ENCODE measurements at places on chromosomes 2 and 18.

DNA sequence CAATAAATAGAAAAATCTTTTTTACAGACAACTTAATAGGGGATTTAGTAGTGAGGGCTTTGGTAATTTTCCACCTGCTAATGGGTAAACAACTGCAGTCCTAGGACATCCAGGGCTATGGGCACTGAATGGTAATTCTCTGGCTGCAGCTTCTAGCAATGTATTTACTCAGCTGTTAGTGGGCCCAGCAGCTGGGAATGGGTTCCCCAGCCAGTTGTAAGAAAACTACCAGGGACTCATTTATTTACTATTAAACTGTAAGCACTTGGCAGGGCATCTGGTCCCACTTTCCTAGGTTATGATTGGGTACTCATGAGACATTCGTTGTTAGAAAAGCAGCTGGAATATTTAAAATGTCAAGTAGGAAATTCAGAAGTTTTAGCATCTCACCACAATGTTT lies 363.8 kb upstream of the TRIB2 start:
- DNase-seq = no peak

GRCh38 chr2:191280290-191280689 lies 35.1 kb downstream of the MYO1B start:
- no peak for DNase-seq

GRCh38 chr18:69778680-69779079 lies 169.0 kb downstream of the CD226 start:
- no peak for DNase-seq

DNA sequence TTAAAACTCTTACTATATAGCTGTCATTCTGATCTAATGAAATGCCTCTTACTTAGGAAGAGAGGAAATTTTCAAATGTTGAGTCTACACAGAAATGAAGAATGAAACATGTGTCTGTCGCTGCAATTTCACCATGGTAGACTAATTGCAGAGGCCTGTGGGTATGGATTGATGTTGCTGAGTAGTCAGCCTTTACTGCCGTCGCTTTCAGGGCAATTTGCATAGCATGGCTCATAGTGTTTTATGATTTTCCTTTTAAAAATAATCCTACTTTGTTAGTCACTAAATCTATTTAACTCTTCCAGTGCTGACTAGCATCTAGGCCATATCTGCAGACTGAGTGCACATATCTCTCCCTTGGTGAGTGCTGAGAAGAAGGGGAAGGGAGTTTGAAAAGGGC lies 819.2 kb downstream of the SATB2 start:
- DNase-seq = no peak

DNA sequence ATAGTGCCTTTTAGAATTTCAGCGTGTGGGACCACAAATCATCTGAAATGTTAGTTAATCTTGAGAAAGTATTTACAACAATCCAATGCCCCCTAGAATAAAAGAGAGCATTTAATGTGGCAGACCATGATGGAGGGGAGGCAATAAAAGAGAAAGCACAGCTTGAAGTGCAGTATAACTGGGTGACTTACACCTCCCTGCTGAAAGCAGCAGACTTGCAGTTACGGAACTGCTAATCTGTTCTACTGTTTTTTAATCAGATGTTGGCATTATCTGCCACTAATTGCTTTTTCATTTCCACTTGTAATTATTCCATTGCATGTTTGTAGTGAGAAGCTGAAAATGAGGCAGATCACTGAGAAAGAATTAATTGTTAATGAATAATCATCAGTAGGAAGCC lies 130.5 kb upstream of the ITGA4 start:
- DNase-seq = no peak

DNA sequence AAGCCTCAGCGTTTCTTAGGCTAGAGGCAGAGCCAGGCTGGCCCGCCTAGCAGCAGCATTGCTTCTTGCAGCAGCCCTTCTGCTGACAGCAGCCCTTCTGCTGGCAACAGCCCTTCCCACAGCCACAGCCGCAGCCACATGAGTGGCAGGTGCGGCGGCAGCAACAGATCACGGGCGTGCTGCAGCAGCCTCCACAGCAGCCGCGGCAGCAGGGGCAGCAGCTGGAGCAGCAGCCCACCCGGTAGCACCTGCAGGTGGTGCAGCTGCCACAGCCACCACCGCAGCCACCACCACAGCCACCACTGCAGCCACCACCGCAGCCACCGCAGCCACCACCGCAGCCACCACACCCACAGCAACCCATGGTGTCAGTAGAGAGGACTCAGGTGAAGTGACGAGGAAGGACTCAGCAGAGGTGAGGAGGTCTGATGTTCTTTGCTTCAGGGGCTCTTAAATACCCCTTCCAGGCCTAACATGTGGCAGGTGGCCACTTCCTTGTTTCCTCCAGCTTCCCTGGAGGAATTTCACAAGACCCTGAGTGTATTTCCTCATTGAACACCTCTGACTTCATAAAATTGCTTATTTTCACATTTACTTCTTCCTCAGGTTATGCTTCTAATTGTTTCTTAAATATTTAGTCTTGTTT lies at the start of gene SCYGR6:
TSS of gene SCYGR6 (minus strand) at position 364 of the 646 bp plus-strand sequence. CDS start at position 364, 0 bp downstream.
- no peak for DNase-seq

- no peak for DNase-seq
These were observed 5.7 kb downstream of the PSME4 start for GRCh38 chr2:53964987-53965687.

GRCh38 chr2:178273787-178274360 lies 79.6 kb downstream of the OSBPL6 start:
- DNase-seq = no peak

DNA sequence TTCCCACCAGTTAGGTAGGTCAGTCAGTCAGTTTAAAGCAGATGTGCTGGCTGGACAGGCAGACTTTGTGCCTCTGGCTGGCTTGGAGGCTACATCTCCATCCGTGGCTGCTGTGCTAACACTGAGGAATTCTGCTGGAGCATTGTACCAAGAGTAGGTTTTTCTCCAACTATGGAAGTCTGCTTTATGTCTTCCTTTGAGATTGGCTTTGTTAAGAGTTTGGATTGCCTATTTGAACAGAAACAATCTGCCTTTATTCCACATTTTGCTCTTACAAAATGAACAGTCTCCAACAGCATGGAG lies 46.7 kb downstream of the WDR75 start:
- no peak for DNase-seq

DNA sequence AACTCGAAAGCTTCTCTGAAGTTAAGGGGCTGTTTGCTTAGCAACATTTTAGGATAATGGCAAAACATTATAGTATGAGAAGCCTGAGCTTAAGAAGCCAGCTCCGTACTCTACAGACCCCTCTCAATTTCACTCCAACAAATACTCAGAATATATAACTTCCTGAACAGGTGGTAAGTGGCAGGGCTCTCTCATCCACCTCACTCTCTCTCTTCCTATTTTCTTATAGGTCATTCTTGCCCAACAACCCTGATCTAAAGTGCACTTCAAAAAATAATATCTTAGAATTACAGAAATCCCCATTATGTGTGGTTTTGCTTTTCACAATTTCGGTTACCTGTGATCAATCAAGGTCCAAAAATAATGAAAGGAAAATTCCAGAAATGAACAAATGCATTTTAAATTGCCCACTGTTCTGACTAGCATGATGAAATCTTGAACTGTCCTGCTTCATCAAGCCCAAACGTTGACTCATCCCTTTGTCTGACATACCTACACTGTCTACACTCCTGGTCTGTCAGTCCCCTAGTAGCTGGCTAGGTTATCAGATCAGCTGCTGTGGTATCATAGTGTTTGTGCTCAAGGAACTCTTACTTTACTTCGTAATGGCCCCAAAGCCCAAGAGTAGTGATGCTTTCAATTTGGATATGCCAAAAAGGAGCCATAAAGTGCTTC lies 122.8 kb upstream of the COL5A2 start:
- DNase-seq = no peak

DNA sequence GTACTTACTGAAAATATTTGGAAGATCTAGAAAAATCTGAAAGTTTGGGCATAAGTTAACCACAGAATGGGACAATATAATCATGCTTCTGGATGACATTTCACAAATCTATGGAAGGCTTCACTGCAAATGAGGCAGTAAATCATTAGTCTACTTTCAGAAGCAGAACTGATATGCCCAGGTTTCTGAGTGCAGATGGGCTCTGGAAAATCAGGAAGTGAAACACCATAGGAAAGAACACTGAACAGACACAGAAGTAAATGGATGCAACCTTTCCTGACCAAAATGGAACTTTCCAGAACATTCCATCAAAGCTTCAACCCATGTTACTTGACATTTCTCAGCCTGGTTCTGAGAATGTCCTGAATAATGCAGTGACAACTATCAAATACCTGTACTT lies 55.1 kb downstream of the KCNG3 start:
- DNase-seq = no peak

DNA sequence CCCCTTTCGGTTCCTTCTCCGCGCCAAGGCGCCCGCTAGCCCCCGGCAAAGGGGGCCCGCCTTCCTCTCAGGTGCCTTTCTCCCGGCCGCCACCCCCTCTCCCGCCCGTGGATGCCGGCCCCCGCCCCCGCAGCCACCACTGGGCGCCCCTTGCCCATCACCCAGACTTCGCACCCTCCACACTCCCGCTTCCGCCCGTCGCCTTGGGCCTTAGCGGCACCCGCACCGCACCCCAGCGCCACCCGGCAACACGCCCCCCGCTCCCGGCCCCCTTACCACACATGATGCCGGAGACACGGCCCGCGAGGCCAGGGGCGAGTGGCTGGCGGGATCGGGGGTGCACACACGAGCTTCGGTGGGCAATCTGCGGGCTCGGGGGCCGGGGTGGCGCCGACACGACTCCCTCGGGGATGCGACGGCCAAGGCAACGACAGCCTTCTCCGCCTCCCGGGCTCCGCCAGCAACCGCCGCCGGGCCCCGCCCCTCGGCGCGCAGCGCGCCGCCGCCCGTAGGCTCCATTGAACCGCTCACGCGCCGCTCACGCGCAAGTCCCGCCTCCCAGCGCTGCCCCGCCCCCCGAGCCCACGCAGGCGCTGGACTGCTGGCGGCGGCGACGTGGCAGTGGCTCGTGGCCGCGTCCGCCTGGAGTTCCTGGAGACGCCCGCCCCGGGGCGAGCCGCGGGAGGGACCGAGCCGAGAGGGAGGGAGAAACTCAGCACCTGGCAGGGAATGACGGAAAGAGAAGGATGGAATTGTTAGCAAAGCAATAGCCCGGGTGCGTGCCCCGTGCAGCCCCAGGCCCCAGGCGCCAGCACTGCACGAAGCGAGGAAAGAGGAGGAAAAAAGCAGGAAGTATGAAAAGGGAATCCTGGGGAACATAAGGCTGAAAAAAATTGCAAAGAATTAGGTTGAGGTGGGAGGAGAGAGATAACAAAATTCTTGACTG lies at the start of gene GFPT1:
TSS of gene GFPT1 (minus strand) at position 439 of the 946 bp plus-strand sequence. CDS start at position 283, 156 bp downstream.
- DNase-seq = peak; percentile 90

DNA sequence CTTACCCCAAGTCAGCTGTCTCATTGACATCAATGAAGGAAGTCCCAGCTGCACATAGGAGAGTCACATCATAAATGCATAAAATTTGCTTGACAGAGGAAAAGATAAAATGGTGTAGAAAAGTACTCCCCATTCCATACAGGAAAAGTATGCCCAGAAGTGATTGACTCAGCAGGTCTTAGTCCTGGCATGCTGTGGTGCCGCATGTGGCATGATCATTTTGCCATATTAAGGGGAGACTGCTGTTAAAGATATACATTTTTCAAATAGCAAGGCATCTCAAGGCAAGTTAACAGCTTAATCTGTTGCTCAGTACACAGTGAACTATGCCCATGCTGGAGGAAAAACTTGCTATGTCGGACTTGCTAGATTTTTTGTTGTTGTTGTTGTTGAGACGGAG lies 8.1 kb downstream of the COPS7B start:
- no peak for DNase-seq

GRCh38 chr2:173126819-173127218 lies 51.2 kb downstream of the MAP3K20 start:
- no peak for DNase-seq

GRCh38 chr2:169160926-169161481 lies 91.6 kb downstream of the DHRS9 start:
- DNase-seq = no peak

GRCh38 chr2:39275016-39275415 lies 31.2 kb upstream of the CDKL4 start:
- no peak for DNase-seq

DNA sequence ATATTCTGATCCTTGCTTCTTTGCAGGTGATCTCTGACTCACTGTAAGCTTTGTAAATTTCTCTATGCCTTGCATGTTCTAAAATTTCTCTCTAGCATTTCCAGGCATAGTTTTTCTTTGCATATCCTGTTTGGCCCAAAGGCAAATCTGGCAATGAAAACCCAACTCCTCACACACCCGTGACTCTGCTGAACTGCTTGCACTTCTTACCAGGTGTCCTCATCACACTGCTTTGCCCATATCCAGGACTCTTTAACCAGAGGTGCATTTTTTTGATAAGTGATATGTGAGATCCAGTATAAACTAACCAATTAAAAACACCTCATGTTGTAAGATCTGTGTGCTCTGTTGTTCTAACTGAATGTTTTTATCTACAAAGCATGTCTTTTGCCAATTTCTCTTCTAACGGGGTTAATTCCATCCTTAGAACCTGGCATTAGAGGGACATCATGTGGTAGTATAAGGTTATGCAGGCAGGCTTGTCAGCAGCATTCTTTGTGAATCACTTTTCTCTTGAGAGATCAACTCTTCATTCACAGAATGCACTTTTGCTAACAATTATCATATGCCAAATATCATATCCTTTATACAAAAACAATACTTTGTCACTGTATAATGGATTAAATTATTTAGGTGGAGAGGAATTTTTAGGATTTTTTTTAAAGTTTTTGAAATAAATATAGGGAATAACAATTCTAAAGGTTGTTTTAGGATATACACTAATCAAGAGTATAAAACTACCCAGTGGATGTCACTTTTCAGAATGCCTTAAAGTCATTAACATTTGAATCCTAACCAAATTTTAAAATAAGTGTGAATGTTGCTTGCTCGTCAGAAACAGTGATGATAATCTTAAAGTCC lies 20.8 kb upstream of the TMX3 start:
- peak; percentile 52 for DNase-seq

DNA sequence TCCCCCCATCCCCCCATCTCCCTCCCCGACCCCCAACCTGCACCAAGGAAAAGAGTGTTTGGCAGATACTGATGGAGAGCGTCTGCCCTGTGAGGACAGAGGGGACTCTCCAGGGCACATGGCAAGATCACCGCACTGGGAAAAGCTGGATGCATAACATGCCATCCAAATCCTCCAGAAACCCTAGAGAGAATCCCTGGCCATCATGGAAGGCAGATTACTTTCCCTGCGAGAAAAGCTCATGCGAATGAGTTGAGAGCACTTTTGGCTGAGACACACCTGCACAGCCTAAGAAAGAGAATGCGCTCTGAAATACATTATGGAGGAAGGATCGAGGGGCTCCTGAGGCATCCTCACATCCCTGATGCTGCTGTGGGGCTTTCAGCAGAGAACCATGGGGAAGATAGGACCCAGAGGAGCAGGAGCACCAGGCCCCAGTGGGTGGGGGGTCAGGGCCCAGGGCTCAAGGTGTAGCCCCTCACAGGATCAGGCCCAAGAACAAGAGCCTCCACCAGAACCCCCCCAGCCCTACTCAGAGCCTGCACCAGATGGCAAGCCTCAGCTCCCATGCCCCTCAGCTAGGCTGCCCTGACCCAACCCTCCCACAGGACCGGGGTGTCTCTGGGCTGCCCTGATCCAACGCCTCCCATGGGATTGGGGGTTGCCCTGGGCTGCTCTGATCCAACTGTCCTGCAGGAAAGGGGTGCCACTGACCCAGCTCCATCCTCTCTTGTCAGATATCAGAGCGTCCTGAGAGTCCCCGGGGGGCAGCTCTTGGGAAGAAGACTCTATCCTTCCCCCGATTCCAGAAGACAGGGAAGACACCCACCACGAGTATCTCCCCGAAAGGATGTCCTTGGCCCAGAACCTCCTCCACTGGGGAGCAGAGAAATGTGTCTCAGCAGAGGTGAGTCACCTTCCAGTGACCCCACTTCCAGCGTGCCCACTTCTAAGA lies 153.4 kb downstream of the NDUFA10 start:
- DNase-seq = no peak

GRCh38 chr2:160474891-160475787 lies 18.5 kb downstream of the RBMS1 start:
- no peak for DNase-seq
